Kidney (tissue), 22 donors: ENCODE measurements at places on chromosomes 13 and 19.
A peak's percentile ranks its signal among the peaks of the same experiment; 100 is the strongest.

GRCh38 chr13:80400164-80400864, 59.4 kb upstream of the SPRY2 start:
- no peak for DNase-seq

- DNase-seq, result no peak
Observed at GRCh38 chr19:39449116-39449797, 3.9 kb downstream of the SUPT5H start.

DNA sequence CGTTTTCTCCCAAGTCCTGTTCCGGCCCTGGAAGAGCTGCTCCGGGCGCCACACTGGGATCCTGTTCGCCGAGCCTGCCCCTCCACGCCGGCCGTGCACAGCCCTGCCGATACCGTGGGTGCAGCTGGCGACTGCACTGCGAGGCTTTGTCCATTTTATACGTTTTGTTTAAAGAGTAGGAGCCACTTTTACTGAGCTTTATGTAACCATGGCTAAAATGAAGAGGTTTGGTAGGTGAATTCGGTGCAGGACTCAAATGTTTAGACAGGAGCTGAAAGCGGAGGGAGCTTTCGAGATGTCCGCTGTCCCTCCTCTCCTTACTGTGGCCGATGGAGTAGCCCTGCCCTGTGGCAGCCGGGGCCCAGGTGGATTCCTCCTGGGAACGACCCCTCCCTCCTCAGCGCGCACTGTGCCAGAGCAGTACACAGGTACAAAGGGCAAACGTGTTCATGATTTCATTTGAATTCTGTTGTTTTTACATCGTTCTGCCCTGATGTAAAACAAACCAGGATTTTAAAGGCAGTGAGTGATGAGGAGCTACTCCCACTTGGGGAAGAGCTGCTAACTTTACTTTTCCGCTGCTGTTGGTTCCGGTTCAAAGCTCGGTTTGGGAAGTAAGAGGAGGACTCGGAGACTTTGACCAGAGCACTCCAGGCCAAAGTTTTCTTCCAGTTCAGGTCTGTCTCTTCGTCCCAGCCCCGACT, 1.7 kb downstream of the COL4A2 start:
- peak; percentile 83 for DNase-seq

- DNase-seq, result no peak
Observed at GRCh38 chr13:18947376-18947977, 234.1 kb downstream of the TUBA3C start.

DNA sequence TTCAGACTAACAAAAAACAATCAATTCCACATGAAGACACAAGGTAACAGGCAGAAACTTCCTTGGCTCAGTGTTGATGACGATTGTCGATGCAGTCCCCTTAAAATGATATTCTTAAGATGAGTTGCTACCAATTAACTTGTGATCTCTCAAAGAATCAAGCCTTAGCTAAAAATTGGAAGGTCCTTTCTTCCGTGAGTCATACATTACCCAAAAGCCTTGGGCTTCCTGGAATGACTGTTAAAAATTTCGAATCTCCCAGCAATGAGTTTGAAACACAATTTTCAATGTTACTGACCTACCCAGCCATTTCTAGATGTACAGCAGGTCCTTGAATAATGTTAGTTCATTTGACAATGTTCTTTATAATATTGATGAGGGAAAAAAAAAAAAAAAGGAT, 28.0 kb upstream of the RB1 start:
- DNase-seq, result no peak

- DNase-seq, result no peak
Observed at GRCh38 chr19:49442354-49442753, 1.0 kb upstream of the SLC17A7 start.

GRCh38 chr19:10683064-10683426, 18.2 kb upstream of the QTRT1 start:
- no peak for DNase-seq
